ENCODE measurements at places on chromosomes 13 and 19. TPM values are rescaled to one million over a fixed set of nuclear protein-coding genes. Genes with fewer than 3 reads are reported as not detected.

DNA sequence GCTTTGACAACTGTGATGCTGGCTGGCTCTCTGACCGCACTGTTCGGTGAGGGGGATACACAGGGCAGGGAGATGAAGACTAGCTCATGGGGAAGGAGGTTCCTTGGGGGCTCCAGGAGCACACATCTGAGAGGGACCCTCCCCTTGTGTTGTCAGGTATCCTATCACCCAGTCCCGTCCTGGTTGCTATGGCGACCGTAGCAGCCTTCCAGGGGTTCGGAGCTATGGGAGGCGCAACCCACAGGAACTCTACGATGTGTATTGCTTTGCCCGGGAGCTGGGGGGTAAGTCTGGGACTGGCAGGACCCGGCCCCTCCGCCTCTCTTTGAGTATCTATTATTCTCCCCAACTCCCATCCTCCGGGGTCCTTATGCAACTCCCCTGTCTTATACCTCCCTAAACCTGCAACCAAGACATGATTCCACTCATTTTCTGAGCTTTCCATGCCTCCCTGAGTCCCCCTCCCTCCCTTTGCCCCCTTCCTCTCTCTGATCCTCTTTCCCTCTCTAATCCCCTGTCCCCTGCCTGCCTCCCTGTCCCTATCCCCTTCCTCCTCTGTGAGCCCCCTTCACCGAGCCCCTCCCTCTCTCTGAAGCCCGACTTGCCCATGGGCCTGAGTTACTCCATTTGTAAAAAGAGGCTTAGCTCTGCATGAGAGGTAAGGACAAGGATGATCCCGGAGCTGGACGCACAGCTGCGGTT lies 12.5 kb downstream of the NCAN start:
- DNase-seq: no peak
- H3K4me1 ChIP-seq: no peaks in the 10 kb centered on the region
- peaks cover 4% of the 10 kb centered on the region for H3K27me3 ChIP-seq
- no peak overlapping the region for H3K27ac ChIP-seq

DNA sequence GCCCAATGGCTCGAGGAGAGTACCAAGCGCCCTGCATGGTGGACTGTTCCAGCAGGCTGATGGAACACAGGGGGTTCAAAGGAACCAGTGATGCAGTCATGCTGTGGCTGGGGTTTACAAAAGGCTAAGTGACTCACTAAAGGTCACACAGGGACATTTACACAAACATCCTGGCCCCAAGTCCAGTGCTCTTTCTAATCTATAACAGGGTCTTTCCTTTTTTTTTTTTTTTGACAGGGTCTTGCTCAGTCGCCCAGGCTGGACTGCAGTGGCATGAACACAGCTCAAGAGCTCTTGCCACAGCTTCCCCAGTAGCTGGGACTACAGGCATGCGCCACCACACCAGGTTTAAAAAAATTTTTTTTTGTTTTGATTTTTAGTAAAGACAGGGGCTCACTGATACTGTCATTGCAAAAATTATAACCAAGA lies 2.8 kb upstream of the SLC25A15 start:
- H3K36me3 ChIP-seq: no peaks in the 10 kb centered on the region
- no peaks in the 10 kb centered on the region for H3K27me3 ChIP-seq
- no peak overlapping the region for H3K4me3 ChIP-seq
- H3K27ac ChIP-seq: no peak overlapping the region
- H3K4me1 ChIP-seq: no peaks in the 10 kb centered on the region

GRCh38 chr19:33868788-33869412 lies 72.2 kb downstream of the KCTD15 start:
- no peaks in the 10 kb centered on the region for H3K27me3 ChIP-seq
- H3K36me3 ChIP-seq: no peaks in the 10 kb centered on the region
- no peak overlapping the region for H3K27ac ChIP-seq
- DNase-seq: peak; percentile 73
- no peak overlapping the region for H3K4me3 ChIP-seq

DNA sequence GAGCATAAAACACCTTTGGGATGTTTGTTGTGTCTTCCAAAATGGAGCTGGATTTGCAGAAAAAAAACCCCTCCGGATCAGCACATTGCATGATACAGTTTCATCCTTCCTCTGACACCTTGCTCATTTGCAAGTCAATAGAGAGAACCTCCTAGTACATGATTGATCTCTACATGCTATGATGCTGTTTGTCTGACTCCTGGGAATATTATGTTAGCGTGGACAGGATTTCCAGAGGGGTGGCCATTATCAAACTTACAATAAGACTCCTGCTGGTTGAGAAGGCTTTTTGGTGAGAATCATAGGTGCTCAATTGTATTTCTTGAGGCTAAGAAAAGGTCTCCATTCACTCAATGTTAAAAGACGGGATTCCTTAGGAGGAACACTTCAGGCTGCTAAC lies 75.9 kb upstream of the SCEL start:
- H3K4me3 ChIP-seq: no peak overlapping the region
- no peaks in the 10 kb centered on the region for H3K4me1 ChIP-seq
- no peak for DNase-seq
- H3K27ac ChIP-seq: no peak overlapping the region

The PGLYRP2 gene
- total RNA-seq: not detected

Data from lung (tissue), 17 donors.